WTC11 (cell line): ENCODE measurements at places on chromosomes 4 and X.

DNA sequence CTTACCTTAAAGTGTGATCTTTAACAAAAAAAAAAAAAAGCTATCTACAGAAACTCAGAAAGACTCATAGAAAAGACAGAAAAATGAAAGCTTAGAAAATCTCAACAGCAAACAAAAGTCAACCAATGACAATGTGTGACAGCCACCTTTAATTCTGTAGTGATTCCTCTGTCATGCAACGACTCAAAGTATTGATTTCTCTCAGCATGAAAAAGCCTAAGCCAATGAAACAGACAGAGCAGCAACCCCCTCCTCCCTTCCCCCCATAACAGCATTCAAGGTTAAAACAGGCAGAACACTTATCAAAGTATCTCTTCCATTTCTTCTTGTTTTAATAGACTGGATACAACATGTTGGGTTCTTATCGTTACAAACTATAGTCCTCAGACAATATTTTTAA lies 112.5 kb downstream of the MAB21L2 start:
- DNase-seq, result no peak

GRCh38 chr4:17366496-17366895 lies 145.4 kb downstream of the QDPR start:
- no peak for DNase-seq

- no peak for DNase-seq
These were observed 588.4 kb upstream of the FAM241A start for GRCh38 chr4:111556851-111557250.

GRCh38 chrX:100350704-100351489 lies 59.2 kb downstream of the PCDH19 start:
- DNase-seq, result no peak

DNA sequence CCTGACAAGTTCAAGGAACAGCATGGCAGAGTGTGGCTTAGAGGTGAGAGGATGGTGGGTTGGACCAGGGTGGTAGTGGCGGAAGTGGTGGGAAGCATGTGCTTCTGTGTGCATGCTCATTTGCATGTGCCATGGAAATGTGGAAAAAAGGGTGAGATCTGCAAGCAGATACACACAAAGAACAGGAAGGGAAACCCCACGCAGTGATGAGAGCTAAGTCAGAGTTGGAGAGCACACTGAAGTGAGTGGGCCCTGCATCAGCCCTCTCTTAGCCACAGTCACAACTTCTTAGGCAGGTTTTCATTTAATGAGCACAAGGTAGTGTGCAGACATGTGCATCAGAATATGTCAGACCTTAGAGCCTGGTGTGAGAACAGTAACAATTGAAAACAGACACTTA lies 483.8 kb downstream of the AFF2 start:
- no peak for DNase-seq

DNA sequence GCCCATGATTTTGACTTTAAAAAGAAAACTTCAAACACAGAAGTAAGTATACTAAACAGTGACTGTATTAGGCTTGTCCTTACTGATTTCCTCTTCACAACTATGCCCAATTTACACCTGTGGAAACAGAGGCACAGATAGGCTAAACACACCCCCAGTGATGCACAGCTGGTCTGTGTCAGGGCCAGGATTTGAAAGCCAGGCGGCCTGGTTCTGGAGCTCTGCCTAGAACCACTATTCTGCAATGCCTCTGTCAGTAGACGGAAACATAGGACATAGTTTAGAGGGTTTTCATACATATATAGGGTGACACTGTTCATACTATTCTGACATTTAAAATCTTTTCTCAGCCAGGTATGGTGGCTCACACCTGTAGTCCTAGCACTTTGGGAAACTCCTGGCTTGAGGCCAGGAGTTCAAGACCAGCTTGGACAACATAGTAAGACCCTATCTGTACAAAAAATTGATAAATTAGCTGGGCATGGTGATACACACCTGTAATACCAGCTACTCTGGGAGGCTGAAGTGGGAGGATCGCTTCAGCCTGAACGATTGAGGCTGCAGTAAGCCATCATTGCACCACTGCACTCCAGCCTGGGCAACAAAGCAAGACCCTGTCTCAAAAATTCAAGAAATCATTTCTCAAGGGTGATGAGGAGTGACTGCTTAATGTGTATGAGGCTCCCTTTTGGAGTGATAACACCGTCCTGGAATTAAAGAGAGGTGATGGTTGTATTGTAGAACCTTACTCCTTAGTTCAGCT lies 23.0 kb upstream of the CBR4 start:
- DNase-seq, result no peak

GRCh38 chr4:48944756-48945241 lies 38.2 kb upstream of the OCIAD2 start:
- DNase-seq, result peak; percentile 66

GRCh38 chrX:148459343-148459742 lies 41.1 kb upstream of the AFF2 start:
- DNase-seq, result no peak
